ENCODE measurements at places on chromosomes 16 and 17. TPM values are rescaled to one million over a fixed set of nuclear protein-coding genes. Genes with fewer than 3 reads are reported as not detected.
A peak's percentile ranks its signal among the peaks of the same experiment; 100 is the strongest.

DNA sequence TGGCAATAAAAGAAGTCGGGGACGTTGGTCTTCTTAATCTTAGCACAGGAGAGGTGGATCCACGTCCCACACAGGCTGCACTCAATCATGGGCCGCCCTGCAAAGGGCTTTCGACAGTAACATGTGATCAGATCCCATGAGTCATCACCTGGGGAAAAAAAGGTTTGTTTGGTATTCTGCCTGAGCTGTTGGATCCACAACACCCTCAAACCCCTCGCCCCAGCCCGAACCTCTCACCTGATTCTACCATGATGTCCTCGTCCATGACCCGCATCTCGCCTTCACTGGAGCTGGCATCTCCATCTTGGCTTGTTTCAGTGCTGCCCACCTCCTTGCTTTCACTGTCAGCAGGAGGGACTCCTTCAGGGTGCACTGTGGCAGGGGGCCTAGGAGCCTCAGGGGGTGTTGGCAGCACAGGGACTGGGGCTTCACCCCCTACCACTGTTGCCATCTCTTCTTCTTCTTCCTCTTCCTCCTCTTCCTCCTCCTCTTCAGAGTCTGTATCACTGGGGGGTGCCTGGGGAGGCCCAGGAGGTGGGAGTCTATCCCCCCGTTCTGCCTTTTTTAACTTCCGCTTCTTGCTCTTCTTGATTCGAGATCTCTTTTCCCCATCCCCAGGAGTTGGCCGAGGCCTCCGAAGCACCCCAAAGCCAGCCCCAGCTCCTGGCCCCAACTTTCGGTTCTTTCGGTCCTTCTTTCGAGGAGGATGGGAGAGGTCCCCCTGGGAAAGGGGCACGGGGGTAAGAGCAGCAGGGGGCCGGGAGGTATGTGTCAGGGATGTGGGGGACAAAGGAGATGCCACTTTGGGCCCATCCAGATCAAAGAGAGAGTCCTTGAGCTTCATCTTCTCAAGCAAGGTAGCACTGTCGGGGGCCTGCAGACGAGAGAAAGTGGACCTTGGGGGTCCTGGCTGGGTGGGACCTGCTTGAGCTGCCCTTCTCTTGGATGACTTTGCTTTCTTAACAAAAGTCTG, 1.7 kb upstream of the DVL2 start:
- no peak for DNase-seq
- H3K4me1 ChIP-seq = no peaks in the 10 kb centered on the region
- no peak overlapping the region for H3K27ac ChIP-seq
- no peaks in the 10 kb centered on the region for H3K27me3 ChIP-seq
- H3K36me3 ChIP-seq = peaks cover 25% of the 10 kb centered on the region

- H3K4me1 ChIP-seq = no peaks in the 10 kb centered on the region
- peak overlapping the region; percentile 67 for H3K27ac ChIP-seq
- DNase-seq = peak; percentile 94
- no peak overlapping the region for H3K4me3 ChIP-seq
- H3K27me3 ChIP-seq = no peaks in the 10 kb centered on the region
Observed at GRCh38 chr17:10105513-10106001, 92.8 kb downstream of the GAS7 start.

DNA sequence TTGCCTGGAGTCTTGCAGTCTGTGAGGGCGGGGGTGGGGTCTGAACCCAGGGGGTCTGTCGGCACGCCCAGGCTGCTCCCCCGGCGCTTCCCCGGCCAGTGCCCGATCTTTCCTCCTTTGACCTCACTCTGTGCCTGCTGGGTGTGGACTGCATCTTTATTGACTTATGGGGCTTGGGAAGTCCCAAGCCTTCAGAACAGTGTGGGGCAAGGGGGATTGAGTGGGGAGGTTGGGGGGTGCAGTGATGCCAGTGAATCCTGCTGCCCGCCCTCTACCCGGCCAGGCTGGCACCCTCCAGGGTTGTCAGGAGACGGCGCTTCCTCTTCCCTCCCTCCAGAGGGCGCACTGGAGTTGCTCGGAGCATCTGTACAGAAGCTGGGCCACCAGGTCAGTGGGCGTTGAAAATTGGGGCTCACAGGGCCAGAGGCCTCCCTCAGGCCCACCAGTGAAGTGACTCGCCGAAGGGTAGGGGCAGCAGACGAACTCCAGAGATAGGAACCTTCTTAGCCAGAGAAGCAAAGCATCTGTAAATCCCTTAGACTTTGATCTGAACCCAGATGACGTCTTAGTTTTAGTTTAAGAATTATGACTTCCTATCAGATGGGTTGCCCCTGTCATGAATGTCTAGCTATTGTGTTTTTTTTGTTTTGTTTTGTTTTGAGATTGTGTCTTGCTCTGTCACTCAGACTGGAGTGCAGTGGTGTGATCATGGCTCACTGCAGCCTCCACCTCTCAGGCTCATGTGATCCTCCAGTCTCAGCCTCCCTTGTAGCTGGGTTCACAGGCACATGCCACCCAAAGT, 184.8 kb upstream of the CIBAR2 start:
- no peak for DNase-seq
- peaks cover 14% of the 10 kb centered on the region for H3K4me1 ChIP-seq
- no peak overlapping the region for H3K4me3 ChIP-seq
- H3K36me3 ChIP-seq = no peaks in the 10 kb centered on the region
- no peak overlapping the region for H3K27ac ChIP-seq

DNA sequence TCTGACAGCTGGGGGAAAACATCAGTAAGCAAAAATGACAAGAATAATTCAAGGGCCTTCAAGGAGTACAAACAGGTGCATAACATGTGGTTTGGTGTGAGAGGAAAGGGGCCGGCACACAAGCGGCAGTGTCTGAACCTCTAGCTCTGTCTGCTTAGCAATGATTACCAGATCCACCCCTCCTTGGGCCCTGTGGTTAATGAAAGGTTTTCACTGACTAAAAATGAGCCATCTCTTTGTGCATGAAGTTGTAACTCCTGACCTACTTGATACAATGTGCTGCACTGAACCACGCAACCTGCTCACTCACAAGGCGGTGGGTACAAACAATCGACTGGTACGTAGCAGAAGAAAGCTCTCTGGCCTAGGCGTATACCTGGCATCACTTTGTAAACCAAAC, 15.1 kb downstream of the FAM117A start:
- peaks cover 34% of the 10 kb centered on the region for H3K4me1 ChIP-seq
- no peak overlapping the region for H3K27ac ChIP-seq
- H3K27me3 ChIP-seq = no peaks in the 10 kb centered on the region
- no peak for DNase-seq
- no peak overlapping the region for H3K4me3 ChIP-seq

GRCh38 chr16:25922438-25922837, 230.7 kb downstream of the HS3ST4 start:
- no peak overlapping the region for H3K27ac ChIP-seq
- H3K27me3 ChIP-seq = no peaks in the 10 kb centered on the region
- no peaks in the 10 kb centered on the region for H3K4me1 ChIP-seq
- no peak overlapping the region for H3K4me3 ChIP-seq
- no peaks in the 10 kb centered on the region for H3K36me3 ChIP-seq

DNA sequence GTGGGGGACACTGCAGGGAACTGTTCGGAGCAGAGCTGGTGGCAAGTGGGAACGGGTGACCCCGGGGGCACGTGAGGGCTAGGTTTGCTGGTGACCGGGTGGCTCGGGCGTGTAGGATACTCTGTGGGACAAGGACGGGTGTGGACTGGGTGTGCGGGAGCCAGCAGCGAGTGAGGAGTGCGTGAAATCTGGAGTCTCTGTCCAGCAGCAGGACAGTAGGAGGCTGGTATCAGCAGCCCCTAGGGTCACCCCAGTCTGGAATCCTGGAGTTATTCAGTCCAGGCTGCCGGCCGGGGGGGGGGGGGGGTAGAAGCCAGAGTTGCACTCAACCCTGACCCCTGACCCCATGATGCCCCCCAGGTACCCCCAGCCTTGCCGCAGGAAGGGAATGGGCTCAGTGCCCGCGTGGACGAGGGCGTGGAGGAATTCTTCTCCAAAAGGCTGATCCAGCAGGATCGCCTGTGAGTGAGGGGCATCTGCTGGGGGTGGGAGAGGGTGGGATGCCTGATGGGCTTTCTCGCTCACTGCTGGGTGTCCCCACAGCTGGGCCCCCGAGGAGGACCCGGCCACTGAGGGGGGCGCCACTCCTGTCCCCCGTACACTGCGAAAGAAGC, 6.2 kb downstream of the ACD start:
- H3K4me3 ChIP-seq = no peak overlapping the region
- DNase-seq = no peak

DNA sequence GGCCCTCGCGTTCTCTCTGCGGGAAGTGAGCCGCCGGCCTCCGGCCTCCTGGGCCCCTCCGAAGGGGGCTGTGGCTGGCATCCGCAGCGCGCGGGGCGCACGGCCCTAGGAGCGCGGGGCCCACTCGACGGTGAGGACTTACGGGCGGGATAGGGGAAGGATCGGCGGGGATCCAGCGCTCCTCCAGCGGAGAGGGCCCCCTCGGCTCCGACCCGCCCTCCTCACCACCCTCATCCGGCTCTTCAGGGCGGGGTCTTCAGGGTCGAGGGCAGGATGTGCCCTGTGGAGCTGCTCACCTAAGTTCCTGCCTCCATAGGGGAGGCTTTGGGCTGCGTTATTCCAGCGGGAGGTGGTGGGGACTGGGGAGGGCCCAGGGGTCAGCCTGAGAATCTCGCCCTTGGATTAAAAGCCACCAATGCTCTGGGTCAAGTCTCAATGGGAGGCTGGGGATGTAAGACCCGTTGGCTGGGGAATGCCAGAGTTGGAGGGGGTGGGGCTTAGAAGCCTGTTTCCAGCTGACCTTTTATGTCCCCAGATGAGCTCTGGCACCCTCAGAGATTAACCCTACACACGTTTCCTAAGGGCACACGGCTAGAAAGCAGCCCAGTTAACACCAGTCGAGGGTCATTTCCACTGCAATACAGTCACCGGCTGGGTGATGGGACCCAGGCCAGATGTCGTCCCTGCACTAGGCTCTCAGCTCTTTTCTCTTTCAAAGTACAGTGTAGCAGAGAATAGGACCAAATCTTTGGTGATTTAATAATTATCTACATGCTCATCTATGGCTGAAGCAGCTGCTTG, 13.4 kb downstream of the TBX2 start:
- H3K36me3 ChIP-seq = no peaks in the 10 kb centered on the region
- peaks cover 70% of the 10 kb centered on the region for H3K4me1 ChIP-seq
- H3K27ac ChIP-seq = peak overlapping the region; percentile 88
- peak overlapping the region; percentile 48 for H3K4me3 ChIP-seq
- peak; percentile 56 for DNase-seq

DNA sequence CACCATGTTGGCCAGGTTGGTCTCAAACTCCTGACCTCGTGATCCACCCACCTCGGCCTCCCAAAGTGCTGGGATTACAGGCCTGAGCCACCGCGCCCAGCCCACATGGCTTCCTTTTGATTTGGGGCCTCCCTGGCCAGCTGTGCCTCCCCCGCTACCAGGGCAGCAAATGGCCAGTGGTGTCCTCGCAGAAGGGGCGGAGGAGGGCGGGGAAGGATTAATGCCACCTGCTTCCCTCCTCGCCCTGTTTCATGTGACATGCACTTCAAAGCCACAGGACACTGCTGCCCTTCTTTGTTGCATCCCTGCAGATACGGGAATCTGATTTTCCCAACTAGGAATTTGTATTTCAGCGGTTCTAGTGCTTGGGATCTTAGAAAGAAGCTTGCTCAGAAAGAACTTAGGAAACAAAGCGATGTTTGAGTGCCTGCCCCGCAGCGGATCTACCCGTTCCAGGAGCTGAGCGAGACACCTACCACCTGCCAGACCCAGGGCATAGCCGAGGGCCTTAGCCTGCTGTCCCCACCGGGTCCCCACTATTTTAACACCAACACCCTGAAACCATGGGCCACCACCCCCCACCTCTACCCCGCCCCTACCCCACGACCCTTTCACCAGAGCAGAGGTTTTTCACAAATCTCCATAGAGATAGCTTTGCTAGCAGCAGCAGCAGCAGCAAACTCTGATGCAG, 37.7 kb upstream of the CCDC182 start:
- H3K4me3 ChIP-seq = peak overlapping the region; percentile 23
- no peak overlapping the region for H3K27ac ChIP-seq
- H3K27me3 ChIP-seq = no peaks in the 10 kb centered on the region
- H3K36me3 ChIP-seq = no peaks in the 10 kb centered on the region
- DNase-seq = no peak

DNA sequence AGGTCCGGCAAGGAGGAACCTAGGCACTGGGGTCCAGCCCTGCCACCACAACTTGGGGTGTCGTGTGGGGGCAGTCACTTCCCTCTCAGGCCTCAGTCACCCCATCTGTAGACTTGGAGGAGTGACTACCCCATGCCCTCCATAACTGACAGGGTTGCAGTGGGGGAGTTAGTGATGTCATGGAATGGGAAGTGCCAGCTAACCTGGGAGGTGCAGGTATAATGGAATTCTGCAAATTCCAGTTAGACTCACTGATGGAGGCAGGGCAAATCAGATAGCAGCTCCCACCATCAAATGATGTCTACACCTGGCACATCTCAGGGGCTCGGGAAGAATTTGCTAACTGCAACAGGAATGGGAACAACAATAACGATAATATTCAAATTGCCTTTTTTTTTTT, 72.9 kb downstream of the CNGB1 start:
- no peaks in the 10 kb centered on the region for H3K4me1 ChIP-seq
- no peak overlapping the region for H3K27ac ChIP-seq
- H3K36me3 ChIP-seq = no peaks in the 10 kb centered on the region
- DNase-seq = no peak
- no peak overlapping the region for H3K4me3 ChIP-seq

- H3K27ac ChIP-seq = no peak overlapping the region
- no peak for DNase-seq
- peaks cover 12% of the 10 kb centered on the region for H3K4me1 ChIP-seq
Observed at GRCh38 chr16:66219491-66219890, 147.0 kb upstream of the CDH5 start.

GRCh38 chr16:21097151-21097550, 53.5 kb downstream of the DNAH3 start:
- no peaks in the 10 kb centered on the region for H3K4me1 ChIP-seq
- H3K27ac ChIP-seq = no peak overlapping the region

DNA sequence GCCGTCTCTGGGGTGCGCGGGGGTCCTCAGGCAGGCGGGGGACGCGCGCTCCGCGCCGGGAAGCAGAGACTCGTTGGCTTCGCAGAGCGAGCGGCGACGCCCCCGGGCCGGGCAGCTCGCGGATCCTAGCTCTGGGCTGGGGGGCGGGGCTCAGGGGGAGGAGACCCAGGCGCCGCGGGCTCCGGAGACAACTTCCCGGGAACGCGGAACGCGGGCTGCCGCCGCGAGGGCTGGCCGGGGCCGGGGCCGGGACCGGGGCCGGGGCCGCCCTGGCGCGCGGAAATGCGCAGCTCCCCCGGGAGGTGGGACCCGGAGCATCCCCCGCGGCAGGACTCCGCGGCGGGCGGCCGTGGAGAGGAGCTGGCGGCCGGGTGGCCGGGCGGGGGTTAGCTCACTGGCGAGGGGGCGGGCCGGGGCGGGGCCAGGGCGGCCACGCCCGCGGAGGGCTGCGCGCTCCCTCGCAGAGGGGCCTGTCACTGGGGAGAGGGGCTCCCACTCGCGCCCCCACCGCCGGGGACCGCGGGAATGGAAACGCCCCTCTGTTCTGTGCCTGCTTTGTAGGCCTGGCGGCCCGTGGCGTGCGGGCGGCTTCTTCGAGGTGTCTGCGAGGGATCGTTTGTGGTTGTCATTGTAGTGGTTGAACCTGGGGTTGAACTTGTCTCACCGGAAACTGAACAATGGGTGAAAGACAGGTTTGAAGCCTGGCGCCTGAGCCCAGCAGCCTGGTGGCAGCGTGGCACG, at the start of gene GAS7:
TSS of gene GAS7 (minus strand) at position 98 of the 741 bp plus-strand sequence.
- peaks cover 14% of the 10 kb centered on the region for H3K4me1 ChIP-seq
- DNase-seq = peak; percentile 67
- H3K27me3 ChIP-seq = no peaks in the 10 kb centered on the region
- peak within 1 kb of the TSS; percentile 20 for H3K27ac ChIP-seq
- peak within 1 kb of the TSS; percentile 68 for H3K4me3 ChIP-seq
- no peaks in the 10 kb centered on the region for H3K36me3 ChIP-seq

Gene MEOX1
- 13.8 TPM for total RNA-seq

Gene TMC5
- total RNA-seq = 0.16 TPM

Gene WDR45B
- total RNA-seq = 41.2 TPM

Gene BCO1
- total RNA-seq = not detected
